ENCODE measurements at places on chromosomes 3 and 15.

DNA sequence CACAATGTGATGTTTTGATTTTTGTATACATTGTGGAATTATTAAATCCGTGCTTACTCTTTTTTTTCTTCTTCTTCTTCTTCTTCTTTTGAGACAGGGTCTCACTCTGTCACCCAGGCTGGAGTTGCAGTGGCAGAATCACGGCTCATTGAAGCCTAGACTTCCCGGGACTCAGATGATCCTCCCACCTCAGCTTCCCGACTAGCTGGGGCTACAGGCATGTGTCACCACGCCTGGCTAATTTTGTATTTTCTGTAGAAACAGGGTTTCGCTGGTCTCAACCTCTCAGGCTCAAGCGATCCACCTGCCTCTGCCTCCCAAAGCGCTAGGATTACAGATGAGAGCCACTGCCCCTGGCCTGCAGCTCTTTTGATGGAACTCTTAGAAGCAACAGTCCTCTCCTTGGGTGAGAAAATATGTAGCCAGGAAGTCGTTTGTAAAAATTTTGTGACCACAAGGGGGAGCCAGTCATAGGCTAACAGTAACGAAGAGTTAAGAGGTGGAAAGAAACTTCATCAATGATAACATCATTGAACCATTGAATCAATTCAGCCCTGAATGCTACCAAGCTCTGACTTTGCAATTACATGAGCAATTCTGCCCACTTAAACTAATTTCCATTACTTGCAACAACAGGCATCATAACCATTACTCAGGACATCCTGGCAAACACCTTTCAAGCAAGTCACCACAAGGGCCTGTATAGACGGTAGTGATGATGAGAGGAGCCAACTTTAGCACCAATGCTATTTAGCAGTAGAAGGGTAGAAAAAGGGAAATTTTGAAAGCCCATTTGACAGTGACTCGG is 16.7 kb upstream of the CMTM7 start:
- DNase-seq, result peak; percentile 83

DNA sequence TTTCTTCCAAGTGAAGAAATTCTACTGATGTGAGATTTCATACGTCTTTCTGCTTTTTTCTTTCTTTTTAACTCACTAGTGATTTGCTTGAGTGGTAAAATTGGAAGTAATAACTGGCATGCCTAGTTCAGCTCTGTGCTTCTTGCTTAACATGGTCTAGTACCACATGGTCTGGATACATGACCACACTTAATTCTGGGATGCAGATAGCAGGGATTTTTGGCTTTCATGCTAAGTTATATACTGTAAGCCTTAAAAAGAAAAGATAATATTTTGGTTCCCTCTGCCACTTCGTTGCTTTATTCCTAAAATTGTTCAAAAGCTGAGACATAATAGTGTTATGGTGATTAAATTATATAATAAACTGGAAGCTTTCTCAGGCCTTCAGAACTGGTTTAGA is 174.3 kb downstream of the OXSM start:
- DNase-seq, result no peak

DNA sequence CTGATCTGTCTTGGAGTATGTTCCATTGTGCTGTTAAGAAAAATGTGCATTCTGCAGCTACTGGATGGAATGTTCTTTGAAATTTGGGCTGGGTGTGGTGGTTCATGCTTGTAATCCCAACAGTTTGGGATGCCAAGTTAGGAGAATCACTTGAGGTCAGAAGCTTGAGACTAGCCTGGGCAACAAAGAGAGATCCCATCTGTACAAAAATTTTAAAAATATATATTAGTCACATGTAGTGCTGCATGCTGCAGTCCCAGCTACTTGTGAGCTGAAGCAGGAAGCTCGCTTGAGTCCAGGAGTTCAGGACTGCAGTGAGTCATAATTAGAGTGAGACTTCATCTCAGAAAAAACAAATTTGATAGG is 62.8 kb upstream of the PLSCR4 start:
- DNase-seq, result peak; percentile 5

DNA sequence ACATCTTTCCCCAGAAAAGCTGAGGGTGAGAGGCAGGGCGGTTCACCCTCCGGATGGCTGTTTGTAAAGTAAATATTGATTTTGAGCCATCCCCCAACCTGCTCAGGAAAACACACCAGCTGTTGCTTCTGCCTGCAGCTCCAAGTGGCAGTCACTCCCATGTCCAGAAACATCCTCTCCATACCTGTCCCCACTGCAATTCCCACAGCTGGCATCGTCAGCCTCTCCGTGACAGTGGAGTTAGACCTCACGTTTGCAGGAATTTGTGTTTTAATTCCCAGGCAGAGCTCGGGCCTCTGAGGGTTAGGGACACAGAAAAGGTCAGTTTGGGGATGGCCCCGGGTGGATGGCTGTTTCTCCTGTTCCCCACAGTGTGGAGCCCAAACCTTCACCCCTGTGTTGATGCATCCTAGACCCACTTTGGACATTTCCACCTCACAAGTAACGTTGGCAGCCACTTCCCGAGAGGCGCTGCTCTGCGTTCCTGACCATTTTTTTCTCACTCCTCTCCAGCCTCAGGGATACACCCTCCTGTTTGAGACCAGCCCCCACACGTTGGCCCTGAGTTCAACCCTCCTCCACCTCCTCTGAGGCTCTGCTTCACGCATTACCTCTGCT is 11.8 kb upstream of the FAM174B start:
- DNase-seq, result no peak

GRCh38 chr15:94023531-94023930 is 207.8 kb upstream of the MCTP2 start:
- no peak for DNase-seq

DNA sequence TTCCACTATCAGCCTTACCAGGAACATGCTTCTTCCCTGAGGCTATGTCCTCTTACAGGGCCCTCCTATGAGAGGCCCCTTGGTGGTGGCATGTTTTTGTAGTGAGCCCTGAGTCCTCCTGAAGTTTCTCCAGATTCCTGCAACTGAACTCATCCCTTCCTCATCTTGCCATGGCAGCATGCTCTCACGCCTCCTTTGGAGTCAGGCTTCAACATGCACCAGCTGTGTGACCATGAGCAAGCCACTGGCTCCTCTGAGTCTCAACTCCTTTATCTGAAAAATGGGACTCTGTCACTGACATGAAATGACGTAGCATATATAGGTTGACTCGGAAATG is 216.3 kb upstream of the TLE3 start:
- DNase-seq, result no peak

DNA sequence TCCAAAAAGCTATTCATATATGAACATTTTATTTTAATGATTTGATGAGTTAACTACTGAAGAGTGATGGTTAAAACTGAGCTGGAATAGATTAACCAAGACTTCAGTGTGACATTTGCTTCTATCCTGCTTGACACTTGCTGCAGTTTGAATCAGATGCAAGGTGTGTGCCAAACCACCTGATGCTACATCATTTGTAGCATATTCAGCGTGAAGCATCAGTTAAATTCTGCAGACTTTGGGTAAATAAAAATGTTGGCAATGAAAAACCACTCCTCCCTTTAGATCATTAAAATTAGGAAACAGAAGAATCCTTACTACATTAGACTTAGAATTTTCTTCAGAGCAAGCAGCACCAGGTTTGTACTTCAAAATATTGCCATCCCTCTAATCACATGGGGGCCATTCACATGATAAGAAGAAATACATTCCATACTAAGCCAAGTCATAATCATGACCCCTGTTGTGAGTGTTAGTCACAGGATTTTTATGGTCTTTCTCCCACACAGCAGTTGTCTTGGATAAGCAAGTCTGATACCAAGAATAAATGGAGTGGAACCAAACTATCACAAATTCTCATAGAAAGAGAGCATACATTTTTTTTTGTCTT is 160.7 kb upstream of the TNIK start:
- no peak for DNase-seq

GRCh38 chr15:73212424-73212823 is 156.3 kb downstream of the HCN4 start:
- DNase-seq, result no peak

DNA sequence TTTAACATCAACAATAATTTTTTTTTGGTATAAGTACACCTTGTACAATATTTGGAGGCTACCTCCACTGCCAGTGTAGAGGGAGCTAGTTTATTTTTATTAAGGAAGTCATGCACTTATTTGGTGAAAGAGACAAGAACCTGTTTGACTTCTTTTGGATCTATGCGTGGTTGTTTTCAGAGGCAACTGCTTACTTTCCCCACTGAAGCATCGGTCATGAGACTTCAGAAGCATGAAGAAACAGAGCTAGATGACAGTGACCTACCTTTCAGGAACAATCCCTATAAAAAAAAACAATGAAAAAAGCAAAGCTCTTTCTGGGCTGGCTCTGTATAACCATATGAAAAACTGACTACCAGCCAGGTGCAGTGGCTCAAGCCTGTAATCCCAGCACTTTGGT is 20.0 kb upstream of the ZNF148 start:
- DNase-seq, result no peak

DNA sequence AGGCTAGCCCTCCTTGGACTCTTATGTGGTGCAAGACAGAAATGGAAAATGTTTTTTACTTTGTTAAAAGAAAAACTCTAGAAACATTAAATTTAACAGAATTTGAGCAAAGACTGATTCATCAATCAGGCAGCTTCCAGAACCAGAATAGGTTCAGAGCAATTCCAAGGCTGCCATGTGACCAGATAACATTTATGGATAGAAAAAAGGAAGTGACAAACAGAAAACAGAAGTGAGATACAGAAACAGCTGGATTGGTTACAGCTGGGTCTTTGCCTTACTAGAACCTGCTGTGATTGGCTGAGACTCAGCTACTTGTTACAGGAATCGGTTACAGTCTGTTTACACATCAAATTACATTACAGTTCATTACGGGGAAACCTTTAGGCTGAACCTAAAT is 22.5 kb upstream of the OTOL1 start:
- DNase-seq, result no peak

DNA sequence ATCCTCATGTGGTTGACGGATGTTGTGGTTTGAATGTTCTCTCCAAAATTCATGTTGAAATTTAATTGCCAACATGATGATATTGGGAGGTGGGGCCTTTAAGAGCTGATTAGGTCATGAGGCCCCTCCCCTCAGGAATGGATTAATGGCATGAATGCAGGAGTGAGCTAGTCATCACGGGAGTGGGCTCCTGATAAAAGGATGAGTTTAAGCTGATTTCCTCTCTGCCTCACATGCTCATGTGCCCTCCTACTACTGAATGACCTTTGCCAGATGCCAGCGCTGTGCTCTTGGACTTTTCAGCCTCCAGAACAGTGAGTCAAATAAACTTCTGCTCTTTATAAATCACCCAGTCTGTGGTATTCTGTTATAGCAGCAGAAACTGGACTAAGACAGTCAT is 111.2 kb downstream of the MYO5A start:
- no peak for DNase-seq

DNA sequence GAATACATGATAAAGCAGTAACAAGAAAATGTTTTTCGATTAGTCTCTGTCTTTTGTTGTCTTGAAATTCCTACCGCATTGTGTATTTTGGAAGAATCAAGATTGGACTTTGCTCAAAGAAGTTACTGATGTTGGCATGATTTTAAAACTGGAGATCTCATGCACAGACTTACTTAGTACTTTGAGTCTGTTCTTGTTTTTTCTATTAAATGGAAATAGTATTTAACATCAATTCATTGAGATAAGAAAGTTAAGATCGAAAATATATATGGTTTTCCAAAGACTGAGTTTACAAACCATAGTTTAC is 2.6 kb downstream of the ABHD10 start:
- no peak for DNase-seq

DNA sequence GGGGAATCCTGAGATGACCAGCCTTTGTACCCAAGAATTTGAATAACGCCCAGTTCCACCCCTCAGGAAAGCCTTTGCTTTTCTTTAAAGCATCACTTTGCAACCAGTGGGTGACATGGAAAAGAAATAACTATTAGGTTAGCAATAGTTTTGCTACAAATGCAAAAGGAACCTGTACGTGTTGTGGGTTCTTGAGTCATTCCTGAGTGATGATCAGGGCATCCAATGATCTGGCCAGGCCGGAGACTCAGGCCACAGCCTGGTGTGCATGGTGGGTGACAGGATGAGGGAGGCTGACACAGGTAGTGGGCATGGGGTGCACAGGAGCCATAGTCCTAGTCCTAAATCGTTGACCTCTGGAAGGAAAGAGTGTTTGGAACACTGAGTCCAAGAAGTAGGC is 321.4 kb upstream of the IL12A start:
- DNase-seq, result no peak

DNA sequence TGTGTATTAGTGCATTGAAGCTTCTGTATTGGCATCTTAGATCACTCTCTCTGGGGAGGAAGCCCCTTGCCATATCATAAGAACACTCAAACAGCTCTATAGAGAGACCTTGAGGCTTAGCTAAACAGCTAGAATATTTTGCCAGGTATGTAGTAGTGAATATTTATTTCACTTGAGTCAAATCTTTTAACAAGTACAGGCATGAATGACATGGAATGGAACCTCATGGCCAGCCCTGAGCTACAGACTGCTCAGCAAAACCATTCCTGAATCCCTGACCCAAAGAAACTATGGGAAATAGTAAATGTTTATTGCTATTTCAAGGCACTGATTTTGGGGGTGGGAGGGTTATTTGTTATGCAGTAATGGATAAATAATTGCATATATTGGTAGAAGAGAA is 604.8 kb downstream of the MECOM start:
- DNase-seq, result no peak

- no peak for DNase-seq
Observed at GRCh38 chr3:146834917-146835316, 229.8 kb upstream of the PLSCR5 start.

DNA sequence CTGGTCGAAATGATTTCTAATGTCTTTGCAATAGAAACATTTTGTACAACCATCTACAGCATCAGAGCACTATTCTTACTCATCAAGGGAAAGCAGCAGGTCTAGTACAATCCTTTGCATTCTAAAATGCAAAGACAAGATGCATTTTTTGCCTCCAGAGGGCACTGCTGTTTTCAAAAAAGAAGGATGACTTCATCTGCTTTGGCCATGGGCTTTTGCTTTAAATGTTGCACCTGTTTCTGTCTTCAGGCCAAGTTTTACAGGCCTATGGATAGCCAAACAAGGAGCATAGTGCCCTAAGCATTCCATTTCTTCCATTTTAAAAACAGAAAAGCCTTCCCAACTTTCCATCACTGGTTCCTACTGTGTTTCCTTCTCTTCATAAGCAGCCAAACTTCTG is 3.4 kb downstream of the PARP9 start:
- peak; percentile 85 for DNase-seq

DNA sequence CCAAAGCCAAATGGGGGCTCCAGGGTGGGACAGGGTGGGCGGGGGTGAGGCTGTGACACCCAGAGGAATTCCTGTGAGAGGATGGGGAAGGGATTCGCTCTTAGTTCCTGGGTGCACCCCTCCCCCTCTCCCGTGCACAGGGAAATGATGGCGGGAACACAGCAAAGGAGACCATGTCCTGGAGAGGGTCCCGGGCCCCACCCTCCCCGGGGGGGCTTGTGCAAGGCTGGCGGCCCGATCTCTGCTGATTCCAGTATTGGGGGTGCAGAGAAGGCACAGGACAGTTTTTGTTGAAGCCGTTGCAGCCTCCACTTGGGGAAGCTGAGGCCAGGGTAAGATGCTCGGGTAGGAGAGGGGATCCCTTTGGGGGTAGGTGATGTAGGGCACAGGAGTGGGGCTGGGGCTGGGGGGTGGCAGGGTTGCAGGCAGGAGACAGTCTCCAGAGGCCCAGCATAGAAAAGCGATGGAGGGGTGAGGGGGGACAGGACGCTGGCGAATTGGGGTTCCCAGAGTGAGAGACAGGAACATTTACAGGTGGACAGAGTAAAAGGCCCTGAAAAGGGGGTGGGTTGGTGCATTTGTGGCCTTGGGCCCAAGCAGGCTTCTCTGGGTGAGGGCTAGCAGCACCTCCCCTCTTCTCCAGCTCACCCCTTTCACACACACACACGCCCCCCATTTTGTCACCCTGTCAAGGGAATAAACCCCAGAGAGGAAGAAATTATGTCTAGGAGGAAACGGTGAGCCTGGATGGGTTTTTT is 38.5 kb downstream of the HMCES start:
- no peak for DNase-seq

Data from GM12865 (cell line).